ENCODE measurements at places on chromosomes 7 and 10.

DNA sequence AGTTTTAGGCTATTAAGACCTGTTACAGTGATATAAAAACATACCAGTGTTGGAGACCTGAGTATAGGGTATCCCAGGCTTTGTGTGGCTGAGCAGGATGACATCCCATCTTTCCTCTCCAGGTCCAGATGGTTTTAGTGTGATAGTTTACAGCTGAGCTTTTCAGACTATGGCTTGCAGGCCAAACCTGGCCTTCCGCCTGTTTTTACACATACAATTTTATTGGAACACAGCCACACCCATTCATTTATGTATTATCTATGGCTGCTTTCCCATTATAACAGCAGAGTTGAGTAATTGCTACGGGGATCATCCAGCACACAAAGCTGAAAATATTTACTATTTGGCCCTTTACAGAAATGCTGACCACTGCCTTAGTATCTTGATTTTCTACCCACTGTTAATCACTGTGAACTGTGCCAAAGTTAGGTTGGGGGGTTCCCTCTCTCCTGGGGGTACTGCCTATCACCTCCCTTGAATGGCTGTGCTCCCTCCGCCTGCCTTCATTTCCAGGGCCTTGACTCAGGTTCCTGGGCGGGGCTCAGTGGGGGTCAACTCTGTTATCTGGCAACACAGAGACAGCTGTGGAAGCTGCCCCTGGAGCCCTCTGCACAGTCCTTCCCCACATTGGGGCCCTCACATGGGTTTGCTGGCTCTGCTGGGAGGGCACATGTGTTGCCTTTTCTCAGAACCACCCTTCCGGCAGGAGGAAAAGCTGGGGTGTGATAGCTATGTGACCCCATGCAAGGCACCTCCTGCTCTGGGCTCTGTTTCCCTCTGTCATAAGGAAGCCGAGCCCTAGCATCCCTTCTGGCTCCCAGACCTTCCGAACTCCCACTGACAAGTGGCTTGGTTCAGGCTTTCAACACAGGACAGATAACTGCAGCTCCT, 40.3 kb upstream of the SH2D4B start:
- no peak for DNase-seq

DNA sequence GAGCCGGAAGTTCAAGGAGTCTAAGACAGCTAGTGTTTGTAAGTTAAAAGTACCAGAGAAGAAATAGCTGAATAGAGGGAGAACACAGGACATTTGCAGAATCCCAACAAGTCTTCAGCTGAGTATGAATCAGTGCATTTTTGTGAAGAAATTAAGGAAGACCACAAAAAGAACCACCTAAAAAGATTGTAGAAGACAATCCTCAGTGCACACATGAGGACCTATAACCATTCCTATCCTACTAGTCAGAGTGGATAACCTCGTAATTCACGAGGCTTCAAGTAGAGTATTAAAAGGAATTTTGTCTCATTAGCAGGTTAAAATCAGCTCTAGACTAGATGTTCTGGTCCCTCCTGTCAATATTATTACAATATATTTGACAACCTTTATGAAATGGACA, 295.4 kb upstream of the KAT6B start:
- DNase-seq = no peak

DNA sequence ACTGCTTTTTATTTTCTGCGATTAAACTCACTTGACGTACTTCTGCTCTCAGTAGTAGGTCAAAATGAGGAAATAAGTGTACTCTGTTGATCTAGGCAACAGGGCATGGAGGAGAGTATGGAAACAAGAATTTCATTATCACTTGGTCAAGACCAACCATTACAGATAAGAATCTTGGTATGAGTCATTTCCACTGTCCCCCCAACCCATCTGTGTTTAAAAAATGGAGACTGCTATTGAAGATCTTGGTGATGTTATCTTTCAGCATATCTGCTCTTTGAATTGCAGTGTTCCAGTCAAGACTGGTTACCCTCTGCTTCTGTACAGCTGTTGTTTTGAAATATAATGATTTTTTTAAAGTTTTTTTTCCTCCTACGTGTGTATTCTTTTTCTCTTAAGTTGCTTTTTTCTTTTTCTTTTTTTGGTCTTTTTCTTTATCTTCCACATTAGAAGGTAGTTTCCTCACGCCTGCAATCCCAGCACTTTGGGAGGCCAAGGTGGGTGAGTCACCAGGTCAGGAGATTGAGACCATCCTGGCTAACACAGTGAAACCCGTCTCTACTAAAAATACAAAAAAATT, 11.7 kb downstream of the STAM start:
- no peak for DNase-seq

- DNase-seq = no peak
These were observed 90.0 kb downstream of the CDK14 start for GRCh38 chr7:90686146-90686545.

DNA sequence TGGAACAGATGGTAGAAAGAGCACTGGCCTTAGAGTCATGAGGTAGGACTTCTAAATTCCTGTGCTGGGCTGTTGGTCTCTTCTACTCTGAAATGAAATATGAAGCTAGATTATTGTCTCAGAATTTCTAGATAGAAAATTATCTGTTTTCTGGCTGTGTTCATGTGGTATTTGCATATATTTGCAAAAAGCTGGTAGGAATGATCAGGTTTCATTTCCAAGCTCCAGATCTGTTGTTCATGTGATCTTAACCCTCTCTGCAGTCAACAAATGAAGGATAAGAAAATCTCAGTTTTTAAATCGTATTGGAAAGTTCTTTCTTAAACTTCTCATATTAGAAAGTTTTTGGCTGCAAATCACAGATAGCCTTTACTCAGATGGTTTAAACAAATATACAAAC, 248.3 kb downstream of the CDK14 start:
- no peak for DNase-seq

- no peak for DNase-seq
These were observed 78.8 kb downstream of the SND1 start for GRCh38 chr7:127730658-127731276.

DNA sequence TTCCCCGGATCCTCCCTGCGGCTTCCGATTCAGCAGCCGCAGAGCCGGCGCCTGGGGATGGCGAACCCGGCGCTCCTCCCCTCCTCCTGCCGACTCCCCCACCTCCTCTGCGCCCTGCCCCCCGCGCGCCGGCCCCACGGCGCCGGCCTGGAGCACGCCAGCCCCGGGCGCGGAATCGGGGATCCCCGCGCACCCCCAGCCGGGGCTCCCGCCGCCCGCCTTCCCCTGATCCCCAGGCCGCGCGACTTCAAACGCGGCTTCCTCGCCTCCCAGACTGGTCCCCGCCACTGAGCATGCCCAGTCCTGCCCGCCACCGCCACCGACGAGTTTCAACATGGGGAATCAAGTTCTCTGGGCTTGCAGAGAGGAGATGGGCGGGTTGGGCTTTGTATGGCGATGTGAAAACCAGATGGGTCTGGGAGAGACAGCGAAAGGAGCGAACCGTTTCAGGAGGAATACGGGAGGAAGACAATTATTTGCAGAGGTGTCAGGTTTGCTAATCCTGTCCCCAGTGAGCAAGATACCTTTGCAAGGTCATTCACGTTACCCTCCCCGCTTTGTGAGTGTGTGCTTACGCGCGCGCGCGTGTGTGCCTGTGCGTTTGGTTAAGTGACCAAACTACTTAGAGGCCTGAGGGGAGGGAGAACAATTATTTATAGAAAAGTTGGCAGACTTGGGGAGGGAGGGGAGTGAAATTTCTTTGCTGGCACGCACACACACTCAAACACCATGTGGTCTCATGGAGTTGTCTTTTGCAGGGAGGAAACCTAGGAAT, at the start of gene PANK1:
Gene PANK1 (minus strand): TSS at position 276 of the 775 bp plus-strand sequence. CDS start 351 bp downstream, outside the sequence.
- DNase-seq = peak; percentile 70

DNA sequence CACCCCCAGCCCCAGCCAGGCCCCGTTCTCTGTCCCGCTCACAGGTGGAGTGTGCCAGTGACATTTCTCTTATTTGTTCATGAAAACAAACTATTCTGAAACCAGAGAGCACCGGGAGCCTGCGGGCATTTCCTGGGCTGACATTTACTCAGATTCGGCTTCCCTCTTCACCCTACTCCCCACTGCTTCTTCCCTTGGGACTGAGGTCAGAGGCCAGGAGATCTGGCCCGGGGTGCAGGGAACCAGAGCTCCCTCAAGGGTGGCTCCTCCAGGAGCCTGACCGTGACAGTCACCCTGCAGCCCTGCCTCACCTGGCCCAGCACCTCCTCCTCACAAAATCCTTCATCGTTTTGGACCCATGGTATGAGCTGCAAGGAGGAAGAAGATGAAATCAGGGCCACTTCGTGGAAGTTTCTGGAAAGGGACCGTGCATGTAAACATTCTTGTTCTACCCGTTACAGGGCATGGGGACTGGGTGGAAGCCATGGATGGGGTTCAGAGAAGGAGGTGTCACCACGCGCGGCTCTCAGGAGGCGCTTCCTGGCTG, 12.2 kb downstream of the BHLHA15 start:
- DNase-seq = no peak

DNA sequence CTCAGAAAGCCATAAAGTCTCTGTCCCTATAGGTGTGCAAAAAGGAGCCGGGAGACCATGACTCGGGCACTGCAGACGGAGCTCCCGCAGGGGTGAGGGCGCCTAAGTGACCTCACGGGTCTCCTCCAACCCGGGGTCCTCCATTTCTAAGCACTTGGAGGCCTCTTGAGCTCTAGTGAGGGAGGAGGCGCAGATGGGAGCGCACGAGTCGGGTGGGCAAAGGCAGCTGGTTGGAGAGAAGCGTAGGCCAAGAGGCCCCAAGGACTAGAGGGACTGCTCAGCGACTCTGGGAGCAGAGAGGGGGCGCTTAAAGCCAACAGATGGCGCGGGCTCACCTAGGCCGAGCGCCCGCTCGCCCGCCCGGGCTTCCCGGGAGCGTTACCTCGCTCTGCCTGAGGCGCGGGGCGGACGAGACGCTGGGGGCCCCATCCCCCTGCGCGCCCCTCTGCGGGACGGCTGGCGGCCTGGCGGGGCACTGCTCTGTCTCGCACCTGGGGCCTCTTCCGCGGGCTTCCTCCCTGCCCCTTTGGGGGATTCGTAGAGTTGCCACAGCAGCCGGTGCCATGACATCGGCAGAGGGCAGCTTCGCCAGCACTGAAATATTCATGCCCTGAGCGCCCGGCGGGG, 523 bp upstream of the CDH23 start:
- DNase-seq = no peak

- DNase-seq = no peak
These were observed 60.8 kb upstream of the OIT3 start for GRCh38 chr10:72832701-72833100.

DNA sequence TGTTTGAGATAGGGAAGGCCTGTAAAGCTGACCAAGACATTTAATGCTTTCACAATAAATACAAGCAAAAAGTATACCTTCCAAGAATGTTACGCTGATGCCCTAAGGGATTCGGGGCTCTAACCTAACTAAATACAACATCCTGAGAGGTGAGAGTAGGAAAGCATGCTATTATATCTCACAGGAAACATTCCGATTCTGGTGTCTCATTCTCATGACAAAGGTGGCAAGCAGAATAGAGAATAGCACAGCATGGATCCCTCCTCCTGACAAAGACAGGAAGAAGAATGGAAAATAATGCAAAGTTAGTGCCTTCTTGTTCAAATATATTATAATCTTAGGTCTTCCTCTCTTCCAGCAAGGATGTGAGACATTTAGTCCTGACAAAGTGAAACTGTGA, 504.3 kb downstream of the TFEC start:
- no peak for DNase-seq

DNA sequence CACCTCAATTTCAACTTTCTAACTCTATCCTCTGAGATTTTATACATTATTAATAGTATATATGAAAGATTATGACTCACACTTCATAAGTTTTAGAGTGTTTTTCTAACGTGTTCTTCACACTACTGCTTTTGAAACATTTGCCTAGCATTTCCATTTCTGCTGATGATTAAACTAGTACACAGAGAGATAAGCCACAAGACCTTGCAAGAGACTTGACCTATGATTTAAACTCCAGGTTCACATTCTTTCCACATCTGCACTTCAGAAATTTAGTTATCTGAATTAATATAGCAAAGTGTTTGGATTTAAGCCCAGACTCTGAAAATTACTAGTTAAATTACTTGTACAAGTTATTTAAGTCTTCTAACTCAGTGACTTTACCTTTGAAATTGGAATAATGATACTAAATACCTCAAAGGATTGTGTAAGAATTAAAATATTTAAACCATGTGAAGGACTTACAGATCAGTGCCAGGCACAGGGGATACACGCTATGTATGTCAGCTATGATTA, 66.6 kb downstream of the PCLO start:
- DNase-seq = no peak

All from posterior cingulate gyrus (tissue), 11 donors.